ENCODE measurements at places on chromosomes 6 and 20.

DNA sequence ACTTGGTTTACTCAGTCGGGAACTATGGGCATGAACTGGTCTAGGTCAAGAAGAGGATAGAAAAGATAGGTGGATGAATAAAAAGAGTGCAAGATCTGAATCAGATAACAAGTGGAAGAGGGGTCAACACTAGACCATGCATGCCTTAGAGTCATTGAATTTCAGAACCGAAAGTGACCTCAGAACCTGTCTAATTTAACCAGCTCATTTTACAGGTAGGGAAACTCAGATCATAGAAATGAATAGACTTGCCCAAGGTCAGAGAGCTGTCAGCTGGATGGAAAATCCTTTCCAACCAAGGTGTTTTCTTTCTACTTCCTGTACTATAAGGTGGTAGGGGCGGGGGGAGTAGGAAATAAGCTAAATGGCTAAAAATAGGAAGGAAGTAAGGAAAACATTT, 121.4 kb upstream of the ADGRF1 start:
- no peak for DNase-seq

DNA sequence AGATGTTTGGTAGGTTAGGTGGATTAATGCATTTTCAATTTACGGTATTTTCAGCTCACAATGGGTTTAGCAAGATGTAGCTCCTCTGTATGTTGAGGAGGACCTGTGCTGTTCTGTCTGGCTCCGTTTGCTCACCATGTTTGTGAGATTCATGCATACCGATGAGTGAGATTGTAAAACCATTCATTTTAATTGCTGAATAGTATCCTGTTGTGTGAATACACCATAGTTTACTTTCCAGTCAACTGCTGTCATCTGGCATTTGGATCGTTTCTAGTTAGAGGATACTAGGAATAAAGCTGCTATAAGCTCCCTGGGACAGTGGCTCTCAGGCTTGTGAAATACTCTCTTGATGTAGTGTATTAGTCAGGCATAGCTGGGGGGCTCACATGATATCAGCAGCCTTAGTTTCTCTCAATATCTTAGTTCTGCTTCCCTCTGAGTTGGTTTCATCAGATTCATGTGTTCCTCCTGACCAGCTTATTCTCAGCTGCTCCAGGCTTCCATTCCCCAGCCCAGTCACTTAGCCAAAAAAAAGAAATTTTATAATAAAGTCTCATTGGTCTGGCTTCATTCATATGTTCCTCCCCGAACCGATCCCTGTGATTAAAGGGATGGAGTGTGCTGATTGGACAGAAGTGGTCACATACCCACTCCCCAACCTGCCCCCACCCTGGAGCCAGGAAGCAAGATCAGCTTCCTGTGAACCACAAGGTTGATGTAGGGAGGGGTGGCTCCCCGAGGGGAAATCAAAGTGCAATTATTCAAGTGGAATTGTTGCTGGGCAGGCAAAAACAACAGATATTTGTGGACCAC, 10.9 kb upstream of the B4GALT5 start:
- peak; percentile 40 for DNase-seq

GRCh38 chr6:52454556-52454955, 34.4 kb downstream of the EFHC1 start:
- no peak for DNase-seq

- DNase-seq = peak; percentile 70
These were observed 40.3 kb upstream of the ANGPT4 start for GRCh38 chr20:956330-956951.

GRCh38 chr6:167292301-167293087, 1.4 kb downstream of the UNC93A start:
- DNase-seq = no peak

GRCh38 chr6:16205377-16206144, 32.8 kb upstream of the GMPR start:
- no peak for DNase-seq

DNA sequence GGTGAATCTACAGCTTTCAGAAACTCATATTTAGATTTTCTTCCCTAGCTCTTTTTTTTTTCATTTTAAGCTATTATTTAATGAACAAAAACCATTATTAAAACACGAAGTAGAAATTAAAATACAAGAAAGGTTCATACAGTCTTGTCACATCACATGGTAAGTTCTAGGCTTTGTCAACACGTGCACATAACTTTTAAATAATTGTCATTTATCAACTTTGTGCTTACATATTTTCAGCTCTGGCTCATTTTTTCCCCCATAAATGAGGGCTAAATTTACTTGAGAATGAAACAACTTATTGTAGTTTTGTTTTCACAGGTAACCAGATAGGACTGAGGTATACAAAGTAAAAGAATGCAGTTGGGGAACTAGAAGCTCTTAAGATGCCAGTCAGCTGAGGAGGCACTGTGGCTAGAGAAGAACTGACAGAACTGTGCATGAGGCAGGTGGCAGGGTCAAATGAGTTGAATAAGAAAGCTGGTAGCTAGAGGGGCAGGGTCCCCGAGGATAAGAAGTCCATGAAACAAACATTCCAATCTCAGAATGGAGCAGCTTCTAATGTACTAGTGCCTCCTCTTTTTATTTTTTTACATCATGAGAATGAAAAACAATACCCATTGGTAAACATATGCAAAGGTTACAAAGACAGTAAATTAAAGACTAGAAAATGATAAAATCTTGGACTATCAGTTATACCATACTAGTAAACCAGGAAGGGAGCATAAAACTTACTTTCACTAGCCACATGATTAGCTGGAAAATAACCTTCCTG, 141.5 kb downstream of the MYB start:
- no peak for DNase-seq

DNA sequence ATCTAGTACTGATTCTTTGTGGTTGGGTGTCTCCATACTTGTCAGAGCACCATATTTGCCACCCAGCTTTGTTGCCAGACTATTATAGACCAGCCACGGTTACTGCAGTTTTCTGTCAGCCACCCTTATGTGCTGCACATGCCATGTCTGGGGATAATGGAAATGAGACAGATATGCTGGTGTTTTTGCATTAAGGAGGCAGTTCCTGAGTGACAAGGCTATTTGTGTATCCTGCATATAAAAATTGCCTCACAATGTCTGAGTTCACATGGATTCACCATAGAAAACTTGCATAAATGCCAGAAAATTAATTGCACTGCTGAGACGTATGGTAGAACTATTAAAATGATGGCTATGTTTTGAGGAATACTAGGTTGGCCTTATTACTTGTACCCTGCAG, 51.8 kb downstream of the NKAIN2 start:
- no peak for DNase-seq

DNA sequence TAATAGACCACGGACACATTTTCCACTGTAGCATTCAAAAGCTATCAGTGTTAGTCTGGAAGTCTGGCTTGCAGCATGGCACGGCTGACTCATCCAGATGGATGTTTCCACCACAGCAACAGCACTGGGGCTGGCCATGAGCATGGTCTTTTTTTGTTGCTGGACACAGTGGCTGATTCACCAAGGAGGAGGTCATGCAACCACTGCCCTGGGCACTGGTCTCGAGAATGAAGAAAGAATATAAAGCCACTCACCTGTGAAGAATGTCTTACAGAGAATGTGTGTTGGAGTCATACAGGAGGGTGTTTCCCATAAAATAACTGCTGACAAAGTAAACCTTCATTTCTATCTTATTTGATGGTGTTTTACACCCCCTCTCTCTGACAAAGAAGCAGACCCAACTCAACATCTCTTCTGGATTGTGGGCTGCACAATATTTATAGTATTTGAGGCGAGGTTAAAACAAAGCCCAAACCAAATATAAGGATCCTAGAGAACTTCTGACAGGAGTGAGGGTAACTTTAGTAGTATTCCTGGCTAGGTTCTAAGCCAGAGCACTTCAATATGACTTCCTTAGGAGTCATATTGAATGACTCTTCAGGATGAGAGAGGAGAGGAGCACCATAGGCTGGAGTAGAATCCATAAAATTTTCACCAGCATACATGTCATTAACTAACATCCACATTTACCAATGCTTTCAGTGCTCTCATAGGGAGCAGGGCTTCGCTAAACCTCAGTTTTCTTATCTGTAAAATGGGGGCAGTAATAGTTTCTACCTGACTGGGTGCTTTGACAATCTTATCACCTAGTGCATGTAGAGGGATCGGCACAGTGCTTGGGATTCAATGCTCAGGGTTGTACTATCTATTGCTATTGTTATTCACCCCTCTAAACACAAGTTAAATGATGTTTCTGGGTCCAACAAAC, 121.4 kb downstream of the KIF13A start:
- no peak for DNase-seq

DNA sequence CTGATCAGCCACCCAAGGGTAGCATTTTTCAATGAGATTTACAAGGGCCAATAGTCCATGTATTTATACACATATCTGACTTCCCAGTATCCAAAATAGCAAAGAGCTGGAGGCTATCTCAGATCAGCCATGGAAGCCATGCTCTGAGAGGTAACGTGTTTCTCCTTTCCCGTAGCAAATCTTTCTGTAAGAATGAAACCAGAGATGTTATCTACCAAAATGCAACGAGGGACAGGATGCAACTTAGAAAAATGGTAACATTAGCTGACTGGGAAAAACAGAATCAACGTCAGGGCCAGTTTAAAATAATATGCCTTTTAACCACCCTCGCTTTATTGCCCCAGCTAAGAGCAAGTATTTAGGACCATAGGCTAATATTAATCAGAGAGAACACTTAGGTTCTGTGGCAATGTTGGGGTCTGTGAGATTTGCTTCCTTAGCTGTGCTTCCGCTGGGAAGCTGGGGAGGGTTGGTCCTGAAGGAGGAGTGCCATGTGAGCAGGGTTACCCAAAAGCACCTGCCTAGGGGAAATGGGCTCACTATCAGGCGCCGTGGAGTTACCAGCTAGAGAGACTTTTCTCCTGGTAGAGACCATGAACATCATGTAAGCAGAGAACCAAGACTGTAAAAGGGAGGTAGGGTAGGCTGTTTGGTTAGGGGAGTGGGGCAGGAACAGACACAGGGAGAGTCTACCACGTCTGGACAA, 1.2 kb downstream of the ZNF831 start:
- DNase-seq = peak; percentile 67

- DNase-seq = peak; percentile 71
These were observed 788 bp downstream of the UST start for GRCh38 chr6:148747471-148748165.

- DNase-seq = no peak
These were observed 322.8 kb upstream of the GJE1 start for GRCh38 chr6:141809901-141810300.

DNA sequence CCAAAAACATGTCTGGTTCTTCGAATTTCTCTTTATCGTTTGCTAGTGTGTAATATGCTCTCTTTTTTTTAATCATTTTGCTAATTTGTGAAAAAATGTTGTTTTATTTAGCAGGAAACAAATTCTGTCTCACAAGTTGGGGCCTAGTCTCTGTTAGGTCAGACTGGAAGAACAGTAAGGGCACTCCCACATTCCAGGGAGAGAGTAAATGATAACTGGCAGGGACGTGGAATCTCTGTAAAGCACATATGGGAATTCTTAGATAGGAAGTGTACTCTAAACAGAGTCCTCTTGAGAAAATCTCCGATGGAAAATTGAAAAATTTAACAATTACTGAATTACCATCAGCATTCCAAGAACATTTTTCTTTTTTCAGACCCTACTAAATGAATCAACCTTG, 16.4 kb upstream of the CCDC28A start:
- DNase-seq = no peak

DNA sequence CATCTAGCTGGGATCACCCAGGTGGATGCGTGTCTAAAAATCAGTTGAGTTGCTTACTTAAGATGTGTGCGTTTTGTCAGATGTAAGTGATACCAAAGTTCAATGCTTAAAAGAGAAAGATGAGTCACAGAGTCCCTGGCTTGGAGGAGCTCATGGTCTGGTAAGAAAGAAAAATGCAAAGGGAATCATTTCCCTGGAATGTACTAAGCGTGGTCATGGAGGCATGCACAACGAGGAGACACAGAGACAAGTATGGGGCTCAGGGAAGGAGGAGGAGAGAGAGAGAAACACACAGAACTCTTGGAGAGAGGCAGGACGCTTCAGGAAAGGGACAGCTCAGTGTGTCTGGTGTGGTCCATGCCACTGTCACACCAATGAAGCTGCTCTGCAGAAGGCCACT, 186.9 kb upstream of the GMDS start:
- DNase-seq = no peak

GRCh38 chr6:159943101-159943632, 25.7 kb upstream of the IGF2R start:
- no peak for DNase-seq

DNA sequence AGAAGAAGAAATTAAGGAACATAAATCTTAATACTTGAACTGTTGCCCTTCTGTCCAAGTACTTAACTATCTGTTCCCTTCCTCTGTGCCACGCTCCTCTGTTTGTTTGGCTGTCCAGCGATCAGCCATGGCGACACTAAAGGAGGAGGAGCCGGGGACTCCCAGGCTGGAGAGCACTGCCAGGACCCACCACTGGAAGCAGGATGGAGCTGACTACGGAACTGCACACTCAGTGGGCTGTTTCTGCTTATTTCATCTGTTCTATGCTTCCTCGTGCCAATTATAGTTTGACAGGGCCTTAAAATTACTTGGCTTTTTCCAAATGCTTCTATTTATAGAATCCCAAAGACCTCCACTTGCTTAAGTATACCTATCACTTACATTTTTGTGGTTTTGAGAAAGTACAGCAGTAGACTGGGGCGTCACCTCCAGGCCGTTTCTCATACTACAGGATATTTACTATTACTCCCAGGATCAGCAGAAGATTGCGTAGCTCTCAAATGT, 17.1 kb downstream of the IRF4 start:
- DNase-seq = no peak

- DNase-seq = peak; percentile 12
These were observed 27.1 kb downstream of the MRPL14 start for GRCh38 chr6:44100088-44100550.

GRCh38 chr20:44581515-44581914, 864 bp upstream of the PKIG start:
- DNase-seq = no peak

DNA sequence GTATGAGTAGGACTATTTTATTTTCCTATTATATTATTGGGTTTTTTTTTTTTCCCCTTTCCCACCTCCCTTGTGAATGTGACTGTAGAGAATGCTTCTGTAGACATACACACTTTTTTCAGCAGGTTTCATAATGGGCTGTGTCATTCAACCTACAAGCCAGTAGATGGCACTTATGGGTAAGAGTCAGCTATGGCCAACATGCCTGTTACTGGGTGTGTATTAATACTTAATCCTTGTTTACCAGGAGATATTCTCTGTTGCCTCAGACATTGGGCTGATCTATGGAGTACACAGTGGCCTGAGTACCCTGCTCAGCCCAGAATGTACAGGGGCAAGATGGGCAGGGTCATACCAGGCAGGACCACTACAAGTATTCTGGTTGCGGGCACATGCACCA, 382.5 kb downstream of the EPHA7 start:
- DNase-seq = no peak

GRCh38 chr6:53014063-53014462, 19.0 kb upstream of the GSTA4 start:
- no peak for DNase-seq

GRCh38 chr6:137949686-137950390, 82.8 kb downstream of the TNFAIP3 start:
- no peak for DNase-seq
